ENCODE measurements at places on chromosomes 5 and 9. TPM values are rescaled to one million over a fixed set of nuclear protein-coding genes. Genes with fewer than 3 reads are reported as not detected.

The CER1 gene
- 0.99 TPM for total RNA-seq

The PCDHGB2 gene
- total RNA-seq = 11.6 TPM

The PLEKHG4B gene
- 0.58 TPM for total RNA-seq

- no peak for DNase-seq
Observed at GRCh38 chr5:109705596-109705995, 15.9 kb downstream of the MAN2A1 start.

DNA sequence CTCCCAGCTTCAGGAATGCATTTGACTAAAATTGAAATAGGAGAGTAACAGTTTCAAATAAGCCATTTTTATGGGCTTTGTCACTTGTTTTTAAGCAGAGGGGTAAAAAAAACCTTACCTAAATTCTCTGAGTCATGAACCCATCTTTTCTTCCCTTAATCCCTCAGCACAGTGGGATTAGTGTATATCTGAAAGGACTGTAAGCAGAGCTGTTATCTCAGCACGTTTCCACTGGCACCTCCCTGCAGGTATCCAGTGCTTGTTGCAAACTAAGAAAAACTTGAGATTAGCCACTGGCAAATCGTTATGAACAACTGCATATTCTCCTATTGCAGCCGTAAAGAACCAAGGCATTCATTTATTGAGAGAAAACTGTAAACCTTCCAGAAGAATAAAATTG, 872.7 kb downstream of the EFNA5 start:
- DNase-seq = no peak

The PDE6A gene
- not detected for total RNA-seq

All from dorsolateral prefrontal cortex (tissue), 122 donors.